Activated T-cell treated with anti-CD3 and anti-CD28 coated beads, Interleukin-2, amount 50 U/mL, for 48 hours (primary cell): ENCODE measurements at places on chromosomes 7 and 10.

- DNase-seq, result peak; percentile 33
Observed at GRCh38 chr10:113960617-113961181, 83.0 kb upstream of the ADRB1 start.

GRCh38 chr7:27899601-27900000 lies 159.6 kb downstream of the TAX1BP1 start:
- peak; percentile 53 for DNase-seq

GRCh38 chr10:55212051-55212450 lies 411.0 kb upstream of the PCDH15 start:
- DNase-seq, result no peak

DNA sequence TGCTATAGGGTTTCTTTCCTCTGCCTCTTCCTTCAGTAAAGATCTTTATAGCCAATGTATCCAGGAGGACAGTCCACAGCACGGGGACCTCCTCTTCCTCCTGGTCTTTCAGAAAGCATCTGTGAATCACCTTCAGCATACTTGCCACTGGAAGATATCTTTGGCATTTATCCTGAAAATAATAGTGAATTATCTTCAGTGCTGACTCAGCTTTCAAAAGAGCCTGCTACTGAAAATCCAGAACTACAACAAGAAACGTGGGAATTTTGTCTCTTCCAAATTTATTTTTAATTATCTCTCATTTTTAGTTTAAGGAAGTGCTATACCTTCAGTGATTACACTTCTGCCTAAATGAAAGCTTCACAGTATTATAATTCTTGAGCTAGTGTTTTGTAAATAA lies 7.6 kb upstream of the UNC5B start:
- no peak for DNase-seq

DNA sequence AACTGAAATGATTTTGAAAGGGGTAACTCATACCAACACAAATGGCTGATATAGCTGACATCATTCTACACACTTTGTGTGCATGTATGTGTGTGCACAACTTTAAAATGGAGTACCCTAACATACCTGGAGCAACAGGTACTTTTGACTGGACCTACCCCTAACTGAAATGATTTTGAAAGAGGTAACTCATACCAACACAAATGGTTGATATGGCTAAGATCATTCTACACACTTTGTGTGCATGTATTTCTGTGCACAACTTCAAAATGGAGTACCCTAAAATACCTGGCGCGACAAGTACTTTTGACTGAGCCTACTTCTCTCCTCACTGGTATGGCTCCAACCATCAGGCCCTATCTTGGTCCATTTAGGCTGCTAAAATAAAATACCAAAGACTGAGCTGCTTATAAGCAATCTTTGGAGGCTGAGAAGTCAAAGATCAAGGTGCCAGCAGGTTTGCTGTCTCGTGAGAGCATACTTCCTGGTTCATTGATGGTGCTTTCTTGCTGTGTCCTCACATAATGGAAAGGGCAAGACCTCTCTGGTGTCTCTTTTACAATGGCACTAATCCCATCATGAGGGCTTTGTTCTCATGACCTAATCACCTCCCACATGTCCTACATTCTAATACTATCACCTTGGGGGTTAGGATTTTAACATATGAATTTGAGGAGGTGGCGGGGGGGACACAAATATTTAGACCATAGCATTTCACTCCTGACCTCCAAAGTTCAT lies 173.3 kb downstream of the CFTR start:
- no peak for DNase-seq

GRCh38 chr10:43127442-43127841 lies 10.8 kb upstream of the CSGALNACT2 start:
- peak; percentile 7 for DNase-seq

DNA sequence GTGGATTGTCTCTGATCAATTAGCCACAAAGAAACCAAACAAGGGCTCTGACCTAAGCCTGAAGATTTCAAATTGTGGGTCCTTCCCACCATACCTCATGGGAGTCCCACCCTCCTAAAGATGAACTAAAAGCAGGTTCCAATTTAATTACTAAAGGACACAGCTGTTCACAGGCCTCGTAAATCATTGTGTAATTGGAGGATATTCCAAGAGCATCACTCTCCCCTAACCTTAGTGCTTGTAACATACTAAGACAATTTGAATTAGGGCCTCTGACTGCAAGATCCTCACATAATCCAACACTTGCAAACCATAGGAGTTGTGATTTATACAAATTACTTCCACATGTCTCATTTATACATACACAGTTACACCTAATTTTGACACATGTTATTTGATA lies 44.4 kb downstream of the FOXI2 start:
- no peak for DNase-seq

GRCh38 chr7:114959931-114960330 lies 38.0 kb downstream of the MDFIC start:
- DNase-seq, result no peak

DNA sequence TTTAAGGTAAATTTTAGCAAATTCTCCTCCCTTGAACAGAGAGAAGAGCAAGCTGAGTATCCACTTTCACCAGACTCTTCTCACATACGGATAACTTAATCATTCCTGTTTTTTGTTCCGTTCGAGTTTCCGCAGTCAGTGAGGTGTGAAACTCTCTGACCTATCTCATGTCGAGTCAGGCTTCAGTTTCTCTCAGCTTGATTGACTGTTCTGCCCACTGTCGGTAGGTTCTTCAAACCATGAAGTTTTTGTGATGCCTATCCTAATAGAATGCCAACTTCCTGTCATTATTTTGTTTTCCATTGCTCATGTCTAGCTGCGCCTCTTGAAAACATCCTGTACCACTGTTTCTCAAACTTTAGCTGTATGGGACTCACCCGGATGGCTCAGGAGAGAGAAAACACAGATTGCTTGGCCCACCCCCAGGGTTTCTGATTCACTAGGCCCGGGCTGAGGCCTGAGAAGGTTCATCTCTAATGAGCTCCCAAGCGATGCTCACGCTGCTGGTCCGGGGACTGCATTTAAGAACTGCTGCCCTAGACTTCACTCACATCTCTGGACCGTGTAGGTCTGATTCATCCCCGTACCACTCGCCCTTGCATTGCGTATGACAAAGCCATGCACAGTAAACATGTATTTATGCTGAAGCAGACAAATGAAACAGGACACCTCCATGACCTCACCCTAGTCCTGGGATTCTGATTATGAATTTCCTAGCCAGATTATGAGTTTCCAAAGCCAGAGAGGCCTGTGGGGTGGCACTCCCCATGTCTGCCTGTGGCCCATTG lies 208.4 kb upstream of the AGK start:
- no peak for DNase-seq

DNA sequence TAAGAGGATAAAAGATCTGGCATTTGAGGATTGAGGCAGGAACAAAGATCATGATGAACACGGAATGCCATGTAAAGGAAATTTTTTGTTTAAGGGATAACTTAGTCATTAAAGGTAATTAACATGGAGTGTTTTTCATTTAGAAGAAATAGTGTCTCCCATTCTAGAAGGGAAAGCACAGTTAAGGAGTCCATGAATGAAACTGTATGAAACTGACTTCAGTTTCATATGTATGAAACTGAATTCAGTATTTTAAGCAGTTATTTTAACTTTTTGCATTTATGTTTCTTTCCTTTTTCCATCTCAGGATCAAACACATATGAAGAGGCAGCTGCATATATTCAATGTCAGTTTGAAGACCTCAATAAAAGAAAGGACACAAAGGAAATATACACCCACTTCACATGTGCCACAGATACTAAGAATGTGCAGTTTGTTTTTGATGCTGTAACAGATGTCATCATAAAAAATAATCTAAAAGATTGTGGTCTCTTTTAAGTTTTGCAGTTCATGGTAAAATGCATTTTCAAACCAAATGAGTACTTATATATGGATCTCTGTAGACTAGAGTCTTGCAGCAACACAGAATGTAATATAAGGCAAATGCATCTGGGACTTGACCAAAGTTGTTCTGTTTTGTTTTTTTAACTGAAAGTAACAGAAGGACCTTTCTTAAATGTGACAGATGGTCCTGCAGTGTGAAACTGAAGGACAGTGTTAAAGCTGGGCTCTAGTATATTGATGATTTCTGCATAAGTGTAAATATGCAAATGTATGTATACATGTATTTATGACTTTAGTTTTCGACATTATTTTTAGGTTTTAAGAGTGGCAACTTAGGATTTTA lies 82.6 kb downstream of the GNAI1 start:
- no peak for DNase-seq

DNA sequence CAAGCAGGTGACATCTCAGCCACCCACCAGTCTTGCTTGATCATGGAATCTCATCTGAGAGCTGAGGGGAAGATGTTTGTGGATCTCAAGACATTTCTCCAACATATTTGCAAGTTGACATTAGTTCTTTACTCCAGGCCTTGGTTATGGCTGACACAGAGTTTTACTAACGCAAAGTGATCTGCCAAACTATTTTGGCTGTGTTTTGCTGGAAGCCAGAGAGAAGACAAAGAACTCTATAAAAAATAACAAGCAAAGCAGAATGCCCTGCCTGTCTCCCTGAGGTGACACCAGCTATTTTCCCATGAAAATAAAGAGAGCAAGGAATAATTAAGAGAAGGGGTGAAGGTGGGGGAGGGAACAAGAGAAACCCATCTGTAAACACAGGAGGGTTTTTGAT lies 286.4 kb downstream of the WDR11 start:
- DNase-seq, result no peak

GRCh38 chr7:47373871-47374451 lies 207.9 kb downstream of the TNS3 start:
- no peak for DNase-seq

- DNase-seq, result no peak
Observed at GRCh38 chr7:28389504-28390395, 22.6 kb upstream of the CREB5 start.

- DNase-seq, result peak; percentile 69
Observed at GRCh38 chr10:93288679-93289634, 193.2 kb downstream of the MYOF start.

DNA sequence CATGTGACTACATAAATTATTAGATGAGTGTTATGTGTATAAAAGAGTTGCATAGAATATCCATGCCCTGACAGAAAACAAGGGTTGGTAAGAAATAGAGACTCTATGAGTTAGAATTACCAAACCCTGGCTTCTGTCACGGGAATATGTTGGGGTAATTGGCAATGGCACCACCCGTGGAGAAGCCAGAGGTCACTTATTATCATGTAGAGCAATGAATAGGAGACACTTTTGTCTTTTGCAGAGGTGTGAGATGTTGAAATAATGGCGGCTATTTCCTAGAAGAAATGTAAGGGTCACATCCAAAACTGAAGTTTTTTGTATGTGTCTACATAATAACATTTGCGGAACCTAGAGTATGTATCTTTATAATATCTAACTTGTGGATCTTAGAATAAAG lies 35.3 kb downstream of the ABCB5 start:
- DNase-seq, result no peak

GRCh38 chr10:131065673-131066305 lies 245.7 kb downstream of the TCERG1L start:
- no peak for DNase-seq
